ENCODE measurements at places on chromosomes 1 and 21. TPM values are rescaled to one million over a fixed set of nuclear protein-coding genes. Genes with fewer than 3 reads are reported as not detected.

The RIPPLY3 gene
- total RNA-seq = not detected

DNA sequence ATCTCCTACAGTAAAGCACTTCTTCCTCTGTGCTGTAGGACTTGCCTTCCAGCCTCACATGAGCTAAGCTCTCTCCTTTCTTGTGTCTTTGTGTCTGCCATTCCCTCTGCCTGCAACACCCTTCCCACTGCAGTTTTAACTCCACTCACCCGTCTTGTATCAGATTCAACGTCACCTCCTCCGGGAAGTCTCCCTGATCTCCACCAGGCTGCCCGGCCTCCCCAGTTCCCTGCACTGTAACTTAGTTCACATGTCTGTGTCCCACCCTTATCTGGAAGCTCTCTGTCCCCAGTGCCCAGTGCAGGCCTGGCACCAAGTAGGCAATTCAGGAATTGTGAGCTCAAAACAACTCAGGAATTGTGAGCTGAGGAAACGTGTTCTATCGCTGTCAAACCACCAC, 96.4 kb downstream of the GLIS1 start:
- no peak for DNase-seq

The ITSN1 gene
- total RNA-seq = 86.8 TPM

DNA sequence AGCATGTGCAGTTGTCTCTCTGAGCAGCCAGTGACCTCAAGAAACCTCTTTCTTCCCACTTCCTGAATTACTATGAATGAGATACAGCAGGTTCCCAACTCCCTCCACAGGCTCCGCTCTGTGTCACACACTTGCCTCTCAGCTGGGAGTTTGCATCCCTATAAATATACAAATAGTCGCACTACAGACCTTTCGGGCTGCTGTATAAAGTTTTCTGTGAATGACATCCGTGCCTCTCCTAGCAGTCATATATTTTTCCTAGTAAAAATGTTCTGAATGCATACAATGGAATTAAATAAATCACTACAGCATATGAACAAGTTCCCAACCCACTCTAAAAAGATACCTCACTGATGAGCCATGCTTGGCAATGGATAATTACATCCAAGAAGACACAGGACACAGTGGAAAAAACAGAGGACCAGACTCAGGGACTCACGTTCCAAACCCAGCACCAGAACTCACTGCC, 66.8 kb downstream of the CAPZB start:
- no peak for DNase-seq

DNA sequence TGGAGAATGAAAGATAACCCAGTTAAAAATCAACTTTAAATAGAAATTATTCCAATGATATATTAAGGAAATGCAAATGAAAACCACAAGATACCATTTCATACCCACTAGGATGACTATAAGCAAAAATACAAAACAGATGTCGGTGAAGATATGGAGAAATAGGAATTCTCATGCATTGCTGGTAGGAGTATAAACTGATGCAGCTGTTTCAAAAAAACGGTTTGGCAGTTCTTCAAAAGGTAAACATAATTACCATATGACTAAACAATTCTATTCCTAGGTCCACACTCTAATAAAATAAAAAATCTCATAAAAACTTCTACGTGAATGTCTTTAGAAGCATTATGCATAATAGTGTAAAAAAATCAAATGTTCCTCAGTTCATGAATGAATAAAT, 763.3 kb upstream of the BRINP3 start:
- no peak for DNase-seq

GRCh38 chr1:1240822-1241587, 5.5 kb downstream of the C1QTNF12 start:
- DNase-seq = no peak

All from endothelial cell of umbilical vein (primary cell).